ENCODE measurements at places on chromosomes 13 and 19.
A peak's percentile ranks its signal among the peaks of the same experiment; 100 is the strongest.

GRCh38 chr19:28899703-28900102 is 313.2 kb downstream of the UQCRFS1 start:
- no peak for DNase-seq

DNA sequence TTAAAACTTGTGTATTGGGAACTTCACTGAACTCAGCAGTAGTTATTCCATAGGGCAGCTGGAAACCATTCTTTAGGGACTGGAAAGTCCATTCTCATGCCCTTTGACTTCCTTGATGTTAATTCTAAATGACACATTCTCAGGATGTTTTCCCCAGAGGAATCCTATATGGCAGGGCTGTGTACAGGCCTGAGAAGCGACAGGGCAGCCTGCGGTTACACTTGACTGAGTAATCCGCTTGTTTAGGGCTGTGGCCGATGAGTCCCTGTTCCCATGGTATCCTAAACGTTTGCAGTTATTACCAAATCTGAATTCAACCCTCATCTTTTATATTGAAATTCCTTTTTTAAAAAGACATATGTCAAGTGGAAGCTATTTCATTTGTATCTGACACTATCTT is 83.5 kb downstream of the COL4A2 start:
- DNase-seq, result no peak

GRCh38 chr19:19031891-19032290 is 1.4 kb downstream of the SUGP2 start:
- no peak for DNase-seq

DNA sequence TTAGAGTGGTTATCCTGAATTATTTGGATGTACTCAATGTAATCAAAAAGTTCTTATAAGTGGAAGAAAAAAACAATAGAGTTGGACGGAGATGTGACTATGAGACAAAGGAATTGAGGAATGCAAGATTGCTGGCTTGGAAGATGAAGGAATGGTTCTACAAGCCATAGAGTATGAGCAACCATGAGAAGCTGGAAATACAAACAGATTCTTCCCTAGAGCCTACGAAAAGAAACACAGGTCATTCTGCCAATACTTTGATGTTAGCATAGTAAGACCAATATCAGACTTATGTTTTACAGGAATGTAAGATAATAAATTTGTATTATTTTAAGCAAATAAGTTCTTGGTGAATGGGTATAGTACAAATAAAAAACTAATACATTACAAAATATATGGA is 249.2 kb downstream of the DIAPH3 start:
- DNase-seq, result no peak

DNA sequence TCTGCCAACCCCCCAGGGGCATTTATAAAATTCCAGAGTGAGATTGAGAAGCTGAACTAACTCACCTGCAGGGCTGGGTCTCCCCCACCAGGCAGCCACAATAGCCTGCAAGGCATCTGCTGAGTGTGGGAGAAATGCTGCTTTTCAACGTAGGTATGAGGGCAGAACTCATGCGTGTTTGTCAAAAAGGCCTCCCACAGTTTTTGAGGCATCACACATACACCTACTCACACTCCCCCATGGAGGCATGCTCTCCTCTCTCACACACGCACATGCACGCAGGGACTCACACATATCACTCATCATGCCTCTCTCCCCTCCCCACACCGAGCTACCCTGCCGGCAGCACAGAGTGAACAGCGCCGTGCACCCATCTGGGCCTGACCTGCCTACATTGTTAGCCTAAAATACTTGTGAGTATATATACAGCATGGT is 390.5 kb downstream of the FGF9 start:
- DNase-seq, result no peak

GRCh38 chr13:83563499-83563898 is 318.8 kb downstream of the SLITRK1 start:
- no peak for DNase-seq

- DNase-seq, result no peak
Observed at GRCh38 chr19:10227026-10227971, 3.8 kb downstream of the S1PR2 start.

DNA sequence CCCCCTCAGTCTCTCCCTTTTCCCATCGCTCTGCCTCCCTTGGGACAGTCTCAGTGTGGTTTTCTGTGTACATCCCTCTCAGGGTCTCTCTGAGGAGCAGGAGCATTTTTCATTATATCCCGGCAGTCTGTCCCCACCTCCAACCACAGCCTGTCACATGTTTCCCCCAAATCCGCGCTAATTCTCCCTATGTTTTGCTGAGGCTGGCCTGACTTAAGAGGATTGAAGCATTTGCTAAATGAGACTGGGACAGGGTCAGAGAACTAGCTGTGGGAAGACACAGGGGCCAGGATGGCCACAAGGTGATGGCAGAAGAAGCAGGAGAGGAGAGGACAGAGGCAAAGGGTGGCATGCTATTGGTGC is 5.5 kb downstream of the TPRX1 start:
- DNase-seq, result no peak

GRCh38 chr13:43278127-43278526 is 254.7 kb downstream of the DNAJC15 start:
- no peak for DNase-seq

DNA sequence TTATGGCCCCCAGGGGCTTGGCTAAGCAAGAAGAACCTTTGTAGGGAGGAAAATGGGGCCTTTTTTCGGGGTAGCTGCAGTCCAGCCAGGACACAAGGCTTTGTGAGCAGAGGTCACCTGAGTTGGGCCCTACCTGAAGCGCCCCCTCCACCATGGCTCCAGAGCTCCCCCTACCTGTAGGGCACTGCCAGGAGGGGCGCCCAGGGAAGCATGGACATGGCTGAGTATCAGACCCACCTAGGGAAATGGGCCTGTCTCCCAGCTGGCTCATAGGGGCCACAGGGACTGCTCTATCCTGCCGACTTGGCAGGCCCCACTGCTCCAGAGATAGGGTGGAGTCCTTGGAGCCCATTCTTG is 9.0 kb upstream of the CEBPA start:
- DNase-seq, result peak; percentile 70

DNA sequence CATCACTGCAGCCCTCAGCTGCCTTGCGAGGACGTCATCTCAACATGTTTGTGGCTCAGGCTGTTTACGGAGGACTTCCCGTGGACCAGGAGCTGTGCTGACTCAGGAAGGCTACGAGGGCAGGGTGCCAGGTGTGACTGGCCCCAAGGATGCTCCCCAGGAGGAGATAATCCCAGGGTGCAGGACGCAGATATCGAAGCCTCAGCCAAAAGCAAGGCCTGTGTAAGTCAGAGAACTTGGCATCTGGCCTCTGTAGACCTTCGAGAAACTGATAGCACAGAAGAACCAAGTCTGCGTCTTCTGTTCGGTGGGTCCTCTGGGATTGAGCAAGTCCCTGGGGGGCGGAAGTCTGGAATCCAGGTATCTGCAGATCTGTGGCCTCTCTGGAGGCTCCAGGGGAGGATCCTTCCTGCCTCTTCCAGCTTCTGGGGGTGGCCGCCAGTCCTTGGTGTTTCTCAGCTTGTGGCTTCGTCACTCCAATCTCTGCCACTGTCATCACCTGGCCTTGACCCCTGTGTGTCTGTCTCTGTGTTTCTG is 2.6 kb upstream of the DOHH start:
- no peak for DNase-seq

DNA sequence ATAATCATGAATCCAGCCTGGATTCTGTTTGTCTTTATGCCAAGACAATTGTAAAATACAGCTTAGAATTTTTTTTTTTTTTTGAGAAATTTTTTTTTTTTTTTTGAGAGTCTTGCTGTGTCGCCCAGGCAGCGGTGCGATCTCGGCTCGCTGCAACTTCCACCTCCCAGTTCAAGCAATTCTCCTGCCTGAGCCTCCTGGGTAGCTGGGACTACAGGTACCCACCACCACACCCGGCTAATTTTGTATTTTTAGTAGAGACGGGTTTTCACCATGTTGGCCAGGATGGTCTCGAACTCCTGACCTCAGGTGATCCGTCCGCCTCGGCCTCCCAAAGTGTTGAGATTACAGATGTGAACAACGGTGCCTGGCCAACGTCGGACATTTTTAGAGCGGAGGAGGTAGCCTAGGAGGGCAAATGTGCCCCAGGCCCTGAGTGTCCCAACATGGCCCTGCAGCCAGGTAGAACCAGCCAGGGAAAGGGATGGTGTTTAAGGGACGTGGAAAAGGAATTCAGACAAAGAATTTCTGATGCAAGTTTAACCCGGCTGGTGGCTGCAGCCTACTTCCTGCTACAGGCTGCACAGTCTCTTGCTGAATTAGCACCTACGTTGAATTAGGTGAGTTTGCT is 89.8 kb downstream of the GNG7 start:
- no peak for DNase-seq

DNA sequence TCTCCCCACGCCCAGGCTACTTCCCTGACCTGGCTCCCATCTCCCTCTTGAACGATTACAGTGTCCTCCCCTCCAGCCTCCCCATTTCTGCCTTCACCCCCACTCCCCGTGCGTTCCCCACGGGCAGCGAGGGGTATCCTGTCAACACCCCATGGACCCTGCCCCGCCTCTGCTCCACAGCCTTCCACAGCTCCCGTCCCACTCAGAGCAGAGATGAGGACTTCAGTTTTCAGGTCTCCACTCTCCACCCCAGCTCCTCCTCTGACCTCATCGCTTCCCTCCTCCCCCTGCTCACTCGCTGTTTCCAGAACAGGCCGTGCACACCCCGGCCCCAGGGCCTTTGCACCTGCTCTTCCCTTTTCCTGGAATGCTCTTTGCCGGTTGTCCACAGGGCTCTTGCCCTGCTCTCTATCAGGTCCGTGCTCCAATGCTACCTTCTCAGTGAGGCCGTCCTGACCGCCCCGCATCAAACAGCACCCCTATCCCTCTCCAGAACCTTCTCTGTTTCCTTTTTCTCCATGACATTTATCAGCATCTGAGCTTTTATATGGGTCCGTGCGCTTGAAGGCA is 15.0 kb downstream of the LRRC4B start:
- no peak for DNase-seq

Measured in colonic mucosa (tissue), 4 donors.